EL (cell line): ENCODE measurements at places on chromosomes 1 and 21.

DNA sequence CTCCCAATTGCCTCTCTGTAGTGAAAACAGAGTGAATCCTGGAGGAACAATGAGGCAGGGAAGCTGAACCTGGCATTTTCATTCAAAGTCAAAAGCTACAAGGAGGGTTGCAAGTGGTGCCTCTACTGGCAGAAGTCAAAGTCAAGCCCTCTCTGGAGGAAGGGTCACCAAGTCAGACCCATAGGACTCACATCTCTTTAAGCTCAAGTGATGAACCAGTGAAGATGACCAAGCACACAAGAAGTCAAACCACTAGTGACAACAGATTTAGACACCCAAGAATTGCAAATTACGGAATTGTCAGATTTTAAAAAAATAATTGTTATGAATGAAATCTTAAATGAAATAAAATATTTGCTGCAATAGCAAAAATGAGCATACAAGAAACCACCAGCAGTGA is 81.1 kb upstream of the ATP1B1 start:
- DNase-seq = no peak

GRCh38 chr1:186535388-186536133 is 74.6 kb upstream of the PDC start:
- DNase-seq = peak; percentile 95

DNA sequence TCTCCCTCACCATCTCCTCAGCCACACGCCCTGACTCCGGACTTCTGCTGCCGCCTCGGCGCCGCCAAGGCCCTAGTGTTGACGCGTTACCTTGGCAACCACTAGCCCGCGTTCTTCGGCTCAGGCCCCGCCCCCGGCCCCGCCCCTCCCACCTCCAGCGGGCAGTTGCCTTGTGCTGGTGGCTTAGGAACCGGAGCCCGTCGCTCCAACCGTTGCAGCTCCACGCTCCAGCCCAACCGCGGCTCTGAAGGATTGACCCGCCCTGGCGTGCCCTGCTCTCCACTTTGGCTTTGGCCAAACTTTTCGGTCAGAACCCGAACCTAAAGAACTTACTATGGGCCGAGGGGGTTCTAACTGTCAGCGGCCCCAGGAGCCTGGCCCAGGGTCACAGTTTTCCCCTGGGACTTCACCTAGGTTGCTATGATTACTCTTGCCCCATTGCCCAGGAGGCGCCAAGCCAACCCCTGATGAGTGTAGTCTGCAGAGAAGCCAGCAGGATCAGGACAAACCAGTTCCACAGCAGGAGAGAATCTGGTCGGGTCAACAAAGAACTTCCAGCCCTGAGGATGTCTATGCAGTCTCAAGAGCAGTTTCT is at the start of gene CFAP45:
TSS of gene CFAP45 (minus strand) at position 80 of the 595 bp plus-strand sequence. CDS start at position 13, 67 bp downstream.
- DNase-seq = peak; percentile 62

GRCh38 chr1:207752456-207752998 is 673 bp downstream of the CD46 start:
- peak; percentile 12 for DNase-seq

DNA sequence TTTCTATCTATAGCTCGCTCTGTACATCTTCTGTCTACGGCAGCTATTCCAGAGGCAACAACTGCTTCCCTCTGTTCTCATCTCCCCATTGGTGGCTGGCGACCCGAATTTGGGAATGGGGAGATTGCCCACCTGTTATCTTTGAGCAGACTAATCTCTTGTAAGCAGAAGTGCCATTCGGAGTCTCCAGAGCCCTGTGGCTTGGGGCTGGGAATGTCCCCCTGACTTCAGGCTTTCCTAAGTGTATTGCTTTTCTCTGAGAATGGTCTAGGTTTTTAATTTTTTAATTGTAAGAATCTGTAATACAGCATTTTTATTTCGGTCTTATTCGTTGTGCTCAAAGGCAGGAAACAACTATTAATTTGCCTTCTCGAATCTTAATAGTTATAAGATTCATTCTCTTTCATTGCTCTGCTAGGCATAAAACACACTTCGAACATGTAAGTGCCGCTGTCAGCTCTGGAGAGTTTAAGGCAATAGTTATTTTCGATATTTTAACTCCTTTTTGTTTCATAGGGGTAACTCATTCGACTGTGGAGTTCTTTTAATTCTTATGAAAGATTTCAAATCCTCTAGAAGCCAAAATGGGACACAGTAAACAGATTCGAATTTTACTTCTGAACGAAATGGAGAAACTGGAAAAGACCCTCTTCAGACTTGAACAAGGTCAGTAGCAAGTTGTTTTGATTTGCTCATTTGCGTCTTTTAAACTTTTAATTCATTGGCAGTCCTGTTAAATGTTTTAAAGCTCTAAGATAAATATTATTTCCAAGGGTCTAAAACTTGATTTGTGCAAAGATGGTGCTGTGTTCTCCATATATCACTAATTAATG is 514 bp downstream of the AGL start:
- DNase-seq = peak; percentile 8

- no peak for DNase-seq
These were observed 20.1 kb downstream of the DYRK3 start for GRCh38 chr1:206655471-206655882.

DNA sequence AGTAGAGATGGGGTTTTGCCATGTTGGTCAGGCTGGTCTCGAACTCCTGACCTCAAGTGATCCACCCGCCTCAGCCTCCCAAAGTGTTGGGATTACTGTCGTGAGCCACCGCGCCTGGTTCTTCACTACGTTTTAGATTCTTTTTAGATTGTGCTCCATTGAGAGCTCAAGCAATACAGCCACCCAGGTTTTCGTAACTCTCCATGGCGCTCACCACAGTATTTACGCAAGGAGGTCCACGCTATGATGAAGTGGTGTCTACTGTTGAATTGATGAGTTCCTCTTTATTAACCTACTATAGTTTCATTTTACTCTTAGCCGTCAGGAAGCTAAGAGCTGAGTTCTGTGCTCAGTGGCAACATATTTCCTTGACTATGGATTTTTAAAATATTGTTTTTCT is 1.8 kb upstream of the KIF1B start:
- no peak for DNase-seq

DNA sequence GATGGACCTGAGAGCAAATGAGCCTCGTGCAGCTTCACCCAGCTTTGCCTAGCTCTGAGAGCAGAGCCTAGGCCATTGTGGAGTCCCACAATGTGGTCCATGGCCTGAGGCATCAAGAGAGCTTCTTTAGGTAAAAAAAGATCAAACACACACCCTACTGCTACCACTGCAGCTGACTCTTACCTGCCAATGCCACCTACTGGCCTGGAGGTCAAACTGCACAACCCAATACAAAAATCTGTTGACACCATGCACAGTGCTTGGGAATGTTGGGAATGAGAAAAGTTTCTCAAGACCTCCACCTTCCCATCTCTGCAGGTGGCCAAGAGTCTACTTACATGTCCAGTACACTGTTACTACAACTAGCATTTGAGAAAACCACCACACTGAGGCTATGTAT is 60.6 kb downstream of the UCHL5 start:
- DNase-seq = no peak

GRCh38 chr1:17198476-17199258 is 6.3 kb upstream of the PADI1 start:
- DNase-seq = peak; percentile 64

DNA sequence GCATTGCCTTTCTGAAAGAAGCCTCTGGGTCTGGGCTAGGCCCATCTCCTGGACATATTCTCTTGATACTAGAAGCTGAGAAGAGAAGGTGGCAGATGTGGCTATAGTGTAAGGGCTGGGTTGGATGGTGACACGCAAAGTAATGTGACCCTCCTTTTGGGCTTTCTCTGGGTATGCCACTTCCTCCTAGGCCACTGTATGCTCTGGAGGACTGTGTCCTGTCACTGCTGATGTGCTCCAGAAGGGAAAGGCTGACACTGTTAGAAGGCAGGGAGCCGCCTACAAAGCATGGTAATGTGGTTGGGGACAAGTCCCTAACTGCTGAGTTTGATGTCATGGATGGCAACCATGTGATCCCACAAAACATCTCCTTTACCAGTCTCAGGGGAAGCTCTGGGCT is 112.1 kb downstream of the BCAR3 start:
- DNase-seq = no peak

DNA sequence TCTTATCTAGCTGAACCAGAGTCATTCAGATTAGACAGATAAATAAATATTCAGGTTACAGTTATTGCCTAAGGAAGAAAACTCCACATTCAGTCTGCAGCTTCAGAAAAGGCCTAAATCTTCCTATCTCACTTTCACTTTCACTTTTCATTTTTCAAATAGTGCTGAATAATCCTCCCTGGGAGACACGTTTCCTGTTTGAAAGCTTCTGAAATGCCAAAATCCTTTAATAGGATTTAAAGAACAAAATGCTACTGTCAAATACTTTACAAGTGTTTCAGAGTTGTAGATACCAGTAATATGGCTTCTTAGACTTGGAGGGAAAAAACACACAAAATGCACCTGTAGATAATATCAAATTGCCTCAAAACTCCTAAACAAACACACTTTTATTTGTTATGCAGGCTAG is 3.9 kb downstream of the PSMB2 start:
- DNase-seq = peak; percentile 60

DNA sequence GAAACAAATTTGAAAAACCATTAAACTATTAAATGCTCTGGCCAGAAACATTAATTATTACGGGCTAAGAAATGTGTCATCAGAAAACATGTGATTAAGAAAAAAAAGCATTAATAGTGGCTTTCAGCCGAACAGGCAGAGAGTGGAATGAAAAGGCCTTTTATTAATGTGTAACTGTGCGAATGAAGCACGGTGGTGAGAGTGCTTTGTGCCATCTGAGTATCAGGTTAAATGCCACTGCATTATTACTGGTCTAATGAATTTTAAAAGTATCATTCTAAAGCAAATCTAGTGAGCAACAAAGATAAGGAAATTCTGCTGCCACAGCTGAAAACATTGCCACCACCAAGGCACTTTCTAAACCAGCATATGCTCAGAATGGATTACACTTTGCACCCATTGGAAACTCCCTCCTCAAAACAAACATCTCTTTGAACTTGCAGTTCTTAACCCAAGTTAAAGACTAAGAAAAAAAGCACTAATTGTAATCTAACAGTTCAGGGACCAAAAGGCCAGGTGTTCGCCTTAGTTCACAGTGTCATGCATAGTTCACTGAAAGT is 30.0 kb upstream of the SSX2IP start:
- DNase-seq = no peak

DNA sequence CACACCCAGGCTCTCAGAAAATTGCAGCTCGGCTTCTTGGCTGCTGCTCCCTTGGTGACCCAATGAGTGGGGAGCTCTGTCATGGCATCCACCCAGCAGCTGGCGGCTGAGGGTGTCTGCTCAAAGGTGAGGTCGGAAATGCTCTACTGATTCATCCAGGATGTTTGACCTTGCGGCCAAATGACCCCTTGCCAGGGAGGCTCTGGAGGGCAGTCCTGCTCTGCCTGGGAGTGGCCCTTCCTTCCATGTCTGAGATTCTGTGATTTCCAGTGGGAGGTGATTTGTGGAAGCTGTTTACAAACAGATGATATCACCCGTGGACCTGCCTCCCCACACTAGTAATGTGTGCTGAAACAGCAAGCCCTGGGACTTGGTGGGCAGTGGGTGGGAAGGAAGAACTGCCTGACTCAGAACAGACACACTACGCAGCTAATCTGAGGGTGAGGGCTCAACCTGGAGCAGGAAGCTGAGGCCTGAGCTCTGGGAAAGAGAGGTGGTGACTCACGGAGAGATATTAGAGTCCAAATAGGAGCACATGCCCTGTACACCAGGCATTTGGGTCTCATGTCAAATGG is 3.0 kb downstream of the CRCT1 start:
- DNase-seq = peak; percentile 53

DNA sequence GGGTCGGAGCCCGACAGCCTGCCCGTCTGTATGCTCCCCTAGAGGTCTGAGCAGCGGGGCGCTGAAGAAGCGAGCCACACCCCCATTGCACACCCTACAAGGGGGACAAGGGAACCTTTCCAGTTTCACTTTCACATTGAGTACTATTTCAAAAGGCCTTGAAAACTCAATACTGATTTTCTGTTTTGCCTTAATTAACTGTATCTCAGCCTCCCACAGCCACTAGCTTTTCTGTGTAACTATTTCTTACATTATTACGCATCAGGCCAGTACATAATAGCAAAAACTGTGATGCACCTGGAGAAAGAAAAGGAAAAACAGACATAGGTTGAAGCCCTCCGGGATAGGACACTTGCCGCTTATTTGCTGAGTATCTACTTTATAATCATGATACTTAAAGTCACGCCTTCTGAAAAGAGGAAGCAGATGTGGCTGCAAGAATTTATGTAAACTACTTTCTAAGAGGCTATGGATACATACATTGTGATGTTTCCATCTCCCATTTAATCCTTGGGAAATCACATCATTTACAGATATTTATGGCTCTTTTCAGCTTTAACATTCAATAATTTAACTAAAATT is 1719.5 kb downstream of the MRPL39 start:
- no peak for DNase-seq

GRCh38 chr1:31672986-31673385 is 28.3 kb upstream of the PEF1 start:
- DNase-seq = no peak

DNA sequence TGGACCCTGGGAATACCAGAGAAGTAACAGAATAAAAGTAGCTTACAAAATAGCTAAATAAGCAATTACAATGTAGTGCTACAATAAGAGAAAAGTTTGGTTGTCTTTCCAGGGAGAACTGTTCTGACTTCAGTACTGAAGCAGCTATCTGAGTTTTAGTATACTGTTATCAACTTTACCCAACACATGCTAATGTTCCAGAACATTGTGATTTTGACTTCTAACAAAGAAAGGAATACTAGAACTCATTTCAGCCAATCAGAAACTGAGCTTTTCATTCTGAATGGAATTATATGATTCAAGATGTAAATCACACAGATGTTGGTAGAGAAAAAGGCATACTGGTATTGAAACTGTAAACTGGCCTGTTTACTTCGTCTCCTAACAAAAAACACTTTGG is at the start of gene C1orf105:
TSS of gene C1orf105 (plus strand) at position 301 of the 400 bp plus-strand sequence. CDS start 201 bp downstream, outside the sequence.
- no peak for DNase-seq

- no peak for DNase-seq
These were observed 28.4 kb upstream of the ETV3 start for GRCh38 chr1:157166590-157166989.

GRCh38 chr1:183417772-183418491 is at the start of gene NMNAT2:
Gene NMNAT2, minus strand, starts transcription at chr1:183418380. Its CDS starts 113 bp downstream, at chr1:183418267.
- peak; percentile 28 for DNase-seq

- DNase-seq = no peak
These were observed 65.1 kb upstream of the RGS21 start for GRCh38 chr1:192251735-192252134.

DNA sequence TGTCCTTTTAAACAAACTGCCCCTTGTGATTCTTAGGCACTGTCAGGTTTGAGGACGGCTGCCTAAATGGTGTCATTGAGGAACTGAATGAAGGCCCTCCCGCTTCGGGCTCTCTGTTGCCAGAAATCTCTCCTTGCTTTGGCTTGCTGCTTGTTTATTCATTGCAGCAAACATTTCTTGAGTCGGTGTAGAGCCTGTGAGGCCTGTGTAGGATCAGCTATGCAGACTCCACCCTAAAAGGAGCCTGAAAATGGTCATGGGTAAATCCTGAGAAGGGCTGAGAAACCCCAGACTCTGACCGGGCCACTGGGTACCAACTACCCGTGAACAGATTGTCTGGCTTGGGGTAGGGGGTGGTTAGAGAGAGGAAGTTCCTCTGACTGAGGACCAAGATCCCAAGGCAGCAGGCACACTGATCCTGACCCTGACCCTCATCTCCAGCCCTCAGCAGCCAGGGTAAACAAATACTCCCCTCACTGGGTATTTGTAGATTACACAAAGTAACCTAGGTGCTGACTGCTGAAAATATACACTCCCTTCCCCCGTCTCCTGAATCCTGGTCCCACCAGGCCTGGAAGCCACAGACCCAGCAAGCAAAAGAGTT is 3.1 kb downstream of the IL6R start:
- no peak for DNase-seq

- DNase-seq = no peak
These were observed 4.8 kb downstream of the LMOD1 start for GRCh38 chr1:201941420-201942128.
